MV-4-11 (cell line): ENCODE measurements at places on chromosomes 5 and 9.

- DNase-seq, result no peak
Observed at GRCh38 chr9:116716438-116716837, 29.3 kb downstream of the TRIM32 start.

DNA sequence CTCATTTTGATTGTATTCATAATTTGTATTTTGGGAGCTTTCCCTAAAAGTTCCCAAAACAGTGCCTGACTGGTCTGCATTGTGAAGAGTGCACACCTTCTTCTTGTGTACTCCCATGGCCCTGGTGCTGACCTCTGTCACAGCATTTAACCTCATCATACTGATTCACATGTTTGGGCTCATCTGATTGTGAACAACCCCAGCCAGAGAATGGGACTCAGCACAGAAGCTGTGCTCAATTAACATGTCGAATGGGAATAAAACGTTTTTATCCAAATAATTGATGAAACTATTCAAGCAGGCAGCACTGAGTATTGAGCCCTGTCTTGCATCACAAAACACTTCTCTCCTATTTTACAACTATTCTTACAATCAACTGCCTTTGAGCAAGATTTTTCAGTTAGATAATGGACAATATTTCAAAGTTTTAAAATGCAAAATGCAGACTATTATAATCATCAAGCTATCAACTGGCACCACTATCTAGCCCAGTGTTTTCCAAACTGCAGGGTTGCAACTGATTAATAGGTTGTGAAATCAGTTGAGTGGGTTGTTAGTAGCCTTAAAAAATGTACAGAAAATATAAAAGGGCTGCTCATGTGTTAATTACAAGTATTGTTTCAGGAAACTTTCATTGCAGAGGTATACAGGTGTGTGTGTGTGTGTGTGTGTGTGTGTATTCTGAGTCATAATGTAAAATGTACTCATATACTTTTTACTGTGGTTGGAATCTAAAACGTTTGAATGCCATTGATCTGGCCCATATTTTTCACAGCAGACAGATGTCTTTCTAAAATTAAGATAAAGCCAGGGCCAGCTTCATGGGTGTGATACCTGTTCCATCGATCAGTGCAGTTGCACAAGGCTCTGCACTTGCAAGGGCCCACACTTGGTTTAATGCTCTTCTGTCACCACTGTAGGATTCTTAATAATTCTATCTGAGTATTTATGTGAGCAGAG, 190.5 kb downstream of the PIK3R1 start:
- DNase-seq, result no peak

DNA sequence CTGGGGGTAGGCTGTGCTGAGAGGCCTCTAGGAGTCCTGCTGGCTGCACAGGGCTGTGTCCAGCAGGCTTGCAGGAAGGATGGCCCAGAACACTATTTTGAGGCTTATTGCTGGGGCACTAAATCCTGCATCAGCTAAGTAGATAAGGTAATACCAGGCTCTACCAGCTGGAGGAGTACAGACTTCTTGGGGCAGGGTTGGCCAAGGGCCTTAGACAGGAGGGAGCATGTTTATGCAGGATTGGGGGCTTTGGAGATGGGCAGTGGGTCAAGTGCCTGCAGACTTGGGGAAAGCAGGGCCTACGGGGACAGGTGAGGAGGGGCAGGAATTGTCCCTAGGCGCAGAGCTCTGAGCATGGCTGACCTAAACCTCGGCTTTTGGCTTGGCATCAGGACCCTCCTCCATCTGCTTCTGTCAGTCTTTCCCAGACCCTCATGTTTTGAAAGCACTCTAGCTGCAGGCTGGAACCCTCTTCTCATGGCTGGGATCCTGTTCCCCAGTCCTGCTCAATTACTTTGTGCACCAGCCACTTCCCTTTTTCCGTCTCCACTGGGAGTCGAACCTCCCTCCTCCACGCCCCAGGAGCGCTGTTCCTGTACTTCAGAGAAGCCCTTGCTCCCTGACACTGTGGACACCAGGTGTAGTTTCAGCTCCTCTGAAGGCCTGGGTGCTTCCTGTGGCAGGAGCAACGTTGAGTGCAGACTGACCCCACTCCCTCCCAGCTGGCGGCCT, 61.0 kb upstream of the SPTLC1 start:
- peak; percentile 48 for DNase-seq

- no peak for DNase-seq
Observed at GRCh38 chr9:110809038-110809595, 140.5 kb downstream of the MUSK start.

DNA sequence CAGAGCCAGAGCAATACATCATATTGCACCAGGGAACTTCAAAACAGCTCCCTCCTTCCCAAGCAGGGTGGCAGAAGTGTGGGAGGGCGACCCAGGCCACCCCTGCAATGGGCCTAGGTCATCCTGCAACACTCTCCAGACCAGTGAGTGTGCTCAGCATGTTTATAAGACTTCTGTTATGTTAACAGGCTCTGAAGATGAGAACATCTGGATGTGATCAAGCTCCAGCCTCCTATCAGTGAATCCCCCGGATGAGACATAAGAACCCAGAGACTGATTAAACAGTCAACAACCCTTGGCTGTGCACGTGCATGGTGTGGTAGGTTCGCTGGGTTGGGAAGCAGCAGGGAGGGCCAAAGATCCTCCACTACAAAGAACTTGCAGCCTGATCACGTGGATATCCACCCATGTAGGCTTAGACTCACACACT, 63.3 kb downstream of the ABCA1 start:
- DNase-seq, result no peak
